Activated naive CD8-positive, alpha-beta T cell treated with anti-CD3 and anti-CD28 coated beads, Interleukin-2, amount 10 ng/mL, durations not matched to agents 7 days and 5 days (primary cell): ENCODE measurements at places on chromosomes 7 and 10. TPM values are rescaled to one million over a fixed set of nuclear protein-coding genes. Genes with fewer than 3 reads are reported as not detected.

The CTNNA3 gene
- total RNA-seq, result 3.6 TPM

DNA sequence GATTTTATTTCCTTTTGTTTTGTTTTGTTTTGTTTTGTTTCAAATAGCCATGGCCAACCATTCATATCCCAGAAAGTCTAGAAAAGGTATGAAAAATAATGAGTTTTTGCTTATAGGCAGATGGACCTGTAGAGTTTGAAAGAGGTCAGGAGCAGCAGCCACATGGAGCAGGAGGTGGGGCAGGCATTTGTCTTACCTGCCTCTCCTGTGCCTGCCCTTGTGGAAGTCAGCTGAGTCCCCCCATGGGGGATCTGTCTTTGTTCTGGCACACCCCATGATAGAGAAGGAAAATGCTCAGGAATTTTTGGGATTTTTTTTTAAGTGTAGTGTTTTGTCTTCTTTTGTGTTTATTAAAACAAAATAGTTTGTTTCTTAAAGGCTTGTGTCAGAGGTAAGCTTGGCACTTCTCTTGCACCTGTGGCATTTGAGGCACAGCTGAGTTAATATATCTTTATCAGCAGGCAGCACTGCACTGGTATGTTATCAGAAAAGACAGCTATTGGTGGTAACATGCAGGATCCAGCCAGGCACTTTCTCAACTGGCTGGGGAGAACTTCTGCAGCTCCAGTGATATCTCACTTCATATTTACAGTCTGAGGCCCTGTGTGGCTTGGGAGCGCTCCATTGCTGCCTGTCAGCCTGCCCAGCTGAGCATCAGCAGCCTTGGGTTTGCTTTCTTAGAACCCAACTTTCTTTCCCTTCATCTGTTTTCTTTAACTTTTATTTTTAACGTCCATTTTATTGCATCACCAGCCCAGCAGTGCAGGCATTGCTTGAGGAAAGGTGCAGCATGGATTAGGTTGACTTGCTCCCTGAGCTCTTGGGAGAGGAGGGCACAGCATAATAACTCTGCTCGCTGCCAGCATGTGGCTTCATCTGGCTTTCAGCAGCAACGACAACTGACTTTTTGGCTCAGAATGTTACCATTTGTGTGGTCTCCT, 44.4 kb downstream of the LRRC4 start:
- DNase-seq, result no peak

DNA sequence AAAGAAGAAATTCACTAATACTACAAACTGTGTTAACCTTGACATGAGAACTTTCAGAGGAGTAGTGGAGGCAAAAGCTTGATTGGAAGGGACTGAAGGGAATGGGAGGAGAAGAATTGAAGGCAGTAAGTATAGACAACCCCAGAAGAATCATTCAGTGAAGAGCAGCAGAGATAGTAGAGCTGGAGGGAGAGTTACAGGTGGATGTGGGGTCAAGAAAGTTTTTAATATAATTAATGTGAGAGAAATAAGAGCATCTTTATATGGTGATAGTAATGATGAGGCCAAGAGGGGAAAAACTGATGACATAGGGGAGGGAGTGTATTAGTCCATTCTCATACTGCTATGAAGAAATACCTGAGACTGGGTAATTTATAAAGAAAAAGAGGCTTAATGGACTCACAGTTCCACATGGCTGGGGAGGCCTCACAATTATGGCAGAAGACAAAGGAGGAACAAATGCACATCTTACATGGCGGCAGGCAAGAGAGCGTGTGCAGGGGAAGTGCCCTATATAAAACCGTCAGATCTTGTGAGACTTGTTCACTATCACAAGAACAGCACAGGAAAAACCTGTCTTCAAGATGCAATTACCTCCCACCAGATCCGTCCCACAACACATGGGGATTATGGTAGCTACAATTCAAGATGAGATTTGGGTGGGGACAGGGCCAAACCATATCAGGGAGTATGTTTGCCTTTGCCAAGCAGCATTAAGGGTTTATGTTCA, 88.3 kb upstream of the PIK3CG start:
- DNase-seq, result no peak

DNA sequence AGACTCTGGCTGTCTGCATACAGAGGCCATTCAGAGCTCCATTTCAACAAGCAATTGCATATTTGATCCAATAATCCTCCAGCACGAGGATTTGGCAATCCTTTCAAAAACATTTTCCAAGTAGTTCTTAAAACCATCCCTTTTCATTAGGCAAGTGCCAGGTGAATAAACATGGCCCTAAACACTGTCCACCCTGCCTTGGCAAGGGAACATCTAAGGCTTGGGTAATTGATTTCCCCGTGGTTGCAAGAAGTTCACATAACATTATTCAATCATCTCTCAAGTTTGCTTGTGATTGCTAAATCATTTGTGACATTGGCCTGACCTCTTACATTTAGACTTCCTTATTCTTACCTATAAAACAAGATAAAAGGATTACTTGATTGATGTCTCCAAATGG, 175.2 kb downstream of the CTTNBP2 start:
- DNase-seq, result no peak

The PLOD3 gene
- total RNA-seq, result 48.9 TPM

- no peak for DNase-seq
Observed at GRCh38 chr10:123848564-123849457, 42.8 kb downstream of the CPXM2 start.

- DNase-seq, result no peak
Observed at GRCh38 chr10:96043893-96044715, 721 bp downstream of the CCNJ start.

DNA sequence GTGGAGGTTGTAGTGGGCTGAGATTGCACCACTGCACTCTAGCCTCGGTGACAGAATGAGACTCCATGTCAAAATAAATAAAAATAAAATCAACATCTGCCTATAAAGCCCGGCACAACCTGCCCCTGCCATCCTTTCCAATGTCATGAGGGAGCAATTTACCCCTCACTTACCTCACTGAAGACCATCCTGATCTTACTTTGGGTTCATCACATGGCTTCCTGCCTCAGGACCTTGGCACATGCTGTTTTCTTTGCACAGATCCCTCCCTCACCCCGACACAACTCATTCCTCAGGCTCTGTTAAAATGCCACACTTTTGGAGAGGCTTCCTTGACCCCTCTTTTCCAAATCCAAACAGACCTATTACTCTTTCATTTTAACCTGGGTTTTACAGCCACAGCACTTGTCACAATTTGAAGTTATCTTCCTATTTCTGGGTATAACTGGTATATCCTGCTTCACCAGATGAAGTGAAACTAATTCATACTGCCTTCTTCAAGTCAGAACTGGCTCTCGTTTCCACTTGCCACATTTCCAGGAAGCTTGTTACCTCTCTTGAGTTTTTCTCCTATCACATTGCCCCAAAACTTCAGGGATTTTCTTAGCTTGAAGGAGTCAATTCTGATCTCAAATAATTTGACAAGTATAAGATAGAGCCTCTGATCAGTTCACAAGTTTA, 69.3 kb upstream of the PARD3 start:
- no peak for DNase-seq

The OR6V1 gene
- total RNA-seq, result not detected

The TRIM73 gene
- 18.4 TPM for total RNA-seq

DNA sequence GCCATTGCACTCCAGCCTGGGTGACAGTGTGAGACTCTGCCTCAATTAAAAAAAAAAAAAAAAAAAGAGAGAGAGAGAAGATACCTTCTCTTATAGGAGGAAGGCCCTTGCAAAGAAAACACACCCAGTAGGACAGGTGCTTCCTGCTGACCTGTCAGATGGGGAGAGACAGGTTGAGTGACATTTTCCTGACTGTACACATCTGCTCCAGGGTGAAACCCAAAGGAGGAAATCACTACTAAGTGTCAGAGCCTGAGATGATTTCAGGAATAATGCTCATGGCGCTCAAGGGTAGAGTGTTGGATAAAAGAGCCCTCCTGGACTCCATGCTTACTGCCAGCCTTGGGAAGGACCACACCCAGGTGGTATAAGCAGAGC, 1.7 kb upstream of the STN1 start:
- no peak for DNase-seq

GRCh38 chr10:89392974-89393373, 551 bp downstream of the IFIT1 start:
- DNase-seq, result no peak

- DNase-seq, result no peak
Observed at GRCh38 chr10:86017841-86018734, 348.5 kb downstream of the GRID1 start.

GRCh38 chr10:79400146-79401004, 45.0 kb downstream of the ZCCHC24 start:
- DNase-seq, result peak; percentile 78

- no peak for DNase-seq
Observed at GRCh38 chr7:103718482-103719061, 270.9 kb downstream of the RELN start.

GRCh38 chr7:129257168-129257567, 32.3 kb downstream of the AHCYL2 start:
- no peak for DNase-seq

The SLC16A9 gene
- total RNA-seq, result 0.09 TPM

The POM121 gene
- total RNA-seq, result 60.9 TPM

DNA sequence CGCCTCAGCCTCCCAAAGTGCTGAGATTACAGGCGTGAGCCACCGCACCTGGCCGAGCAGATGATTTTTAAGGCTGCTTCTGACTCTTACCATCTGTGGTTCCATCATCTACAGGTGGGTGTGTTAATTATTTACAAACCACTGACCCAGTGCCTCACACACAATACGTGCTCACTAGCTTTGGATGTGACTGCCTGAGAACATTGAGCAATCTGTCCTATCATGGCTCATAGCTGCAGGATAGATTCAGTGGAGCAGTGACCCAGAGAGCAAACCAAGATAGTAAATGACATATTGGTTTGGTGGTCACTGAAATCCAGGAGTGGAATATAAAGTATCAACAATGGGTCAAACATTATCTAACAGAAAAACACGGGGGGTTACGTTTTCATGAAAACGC, 24.1 kb downstream of the GPAM start:
- DNase-seq, result no peak

DNA sequence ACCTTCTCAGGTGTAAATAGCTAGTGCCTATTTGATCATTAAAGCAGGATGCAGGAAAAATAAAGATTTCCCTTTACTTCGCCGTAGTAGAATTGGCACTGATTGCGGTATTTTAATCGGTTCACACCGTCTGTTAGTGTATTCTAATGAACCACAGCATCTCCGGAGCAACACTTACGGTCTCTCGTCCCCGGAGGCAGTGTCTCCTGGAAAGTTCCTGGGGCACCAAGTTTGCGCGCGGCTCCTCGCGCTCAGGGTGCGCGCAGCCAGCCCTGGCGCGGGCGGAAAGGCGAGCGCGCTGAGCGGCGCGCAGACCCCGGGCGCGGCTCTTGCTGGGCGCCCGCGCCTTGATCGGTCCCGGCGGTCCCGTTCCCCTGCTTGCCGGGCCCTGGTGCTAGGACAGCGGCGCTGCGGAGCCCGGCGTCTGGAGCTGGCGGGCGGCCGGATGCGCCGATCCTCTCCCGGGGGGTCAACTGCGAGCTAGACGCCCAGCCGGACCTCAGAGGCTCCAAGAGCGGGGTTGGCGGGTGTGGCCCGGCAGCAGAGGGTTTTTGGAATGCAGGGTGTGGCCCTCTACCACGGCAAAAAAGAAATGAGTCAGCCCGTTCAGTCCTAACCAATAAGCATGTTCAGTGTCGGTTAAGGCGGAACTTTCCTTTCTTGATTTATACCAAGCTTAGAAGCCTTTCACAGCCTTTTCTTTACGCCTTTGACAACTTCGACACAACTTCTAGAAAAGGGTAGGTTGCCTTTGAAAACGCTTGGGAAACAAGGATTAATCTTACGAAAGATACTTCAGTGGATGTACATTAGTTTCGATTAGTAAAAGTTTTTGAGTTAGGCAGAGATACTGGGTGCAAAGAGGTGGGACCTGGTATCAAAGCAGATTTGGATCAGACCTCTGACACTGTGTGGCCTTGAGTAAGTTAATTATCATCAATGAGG, 166.8 kb upstream of the ASAH2 start:
- peak; percentile 72 for DNase-seq

DNA sequence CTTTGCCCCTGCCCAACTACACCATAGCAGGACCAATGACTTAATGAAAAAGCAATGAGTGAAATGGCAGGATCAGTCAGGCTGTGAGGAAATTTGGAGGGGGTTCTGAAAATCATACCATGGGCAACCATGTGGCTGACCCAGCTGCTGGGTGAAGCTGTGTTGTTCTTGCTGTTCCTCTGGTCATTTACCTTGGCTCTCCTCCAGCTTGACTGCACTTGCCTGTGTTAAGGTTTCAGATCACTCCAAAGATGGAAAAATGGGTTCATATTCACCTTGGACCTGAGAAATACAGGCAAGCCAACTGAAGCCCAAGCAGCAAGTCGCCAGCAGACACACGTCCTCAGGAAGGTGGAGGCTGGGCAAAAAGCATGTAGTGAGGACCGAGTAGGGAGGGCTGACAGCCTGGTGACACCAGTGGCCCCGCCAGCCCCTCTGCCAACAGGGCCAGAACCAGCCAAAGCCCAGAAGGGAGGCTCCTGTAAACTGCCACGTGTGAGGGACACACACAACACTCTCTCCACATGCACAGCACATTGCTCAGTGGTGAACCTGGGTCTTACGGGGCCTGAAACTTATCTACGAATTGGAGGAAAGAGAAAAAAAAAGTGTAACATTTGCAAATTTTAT, 40.1 kb downstream of the PARP12 start:
- DNase-seq, result no peak
